NCI-H187 (cell line): ENCODE measurements at places on chromosomes 3 and 15.

- DNase-seq, result no peak
Measured at GRCh38 chr3:158912621-158913020, 110.8 kb downstream of the MFSD1 start.

DNA sequence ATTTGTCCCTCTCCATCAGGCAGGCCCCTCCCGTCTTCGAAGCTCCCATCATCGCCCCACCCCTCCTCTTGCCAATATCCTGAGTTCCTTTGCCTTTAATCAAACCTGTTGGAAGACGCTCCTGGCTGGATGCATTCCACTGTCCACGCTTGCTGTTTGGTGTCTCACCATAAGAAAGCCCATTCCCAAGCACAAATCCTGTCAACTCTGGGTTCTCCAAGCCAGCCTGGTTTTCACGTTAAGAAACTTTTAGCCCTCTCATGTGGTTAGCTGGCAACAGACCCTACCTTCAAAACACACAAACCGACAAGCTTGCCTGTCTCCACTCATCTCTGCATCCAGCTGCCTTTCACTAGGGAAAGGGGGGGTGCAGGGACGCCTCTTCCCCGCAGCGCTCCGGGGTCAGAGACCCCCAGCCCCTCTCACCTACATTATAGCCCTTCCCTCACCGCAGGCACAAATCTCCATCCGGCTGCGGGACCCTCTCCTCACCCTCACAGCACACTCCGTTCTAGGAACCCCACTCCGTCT, 1.1 kb downstream of the GORASP1 start:
- DNase-seq, result no peak

- DNase-seq, result no peak
Measured at GRCh38 chr3:11435440-11436165, 163.4 kb downstream of the ATG7 start.

- no peak for DNase-seq
Measured at GRCh38 chr3:117844676-117845075, 1135.1 kb downstream of the TUSC7 start.

GRCh38 chr15:43225201-43225949, 4.6 kb upstream of the EPB42 start:
- DNase-seq, result no peak

GRCh38 chr15:77143616-77144015, 72.7 kb upstream of the TSPAN3 start:
- no peak for DNase-seq

- no peak for DNase-seq
Measured at GRCh38 chr3:41933154-41933676, 28.7 kb downstream of the ULK4 start.

GRCh38 chr15:51816611-51817010, 12.8 kb upstream of the TMOD3 start:
- no peak for DNase-seq

DNA sequence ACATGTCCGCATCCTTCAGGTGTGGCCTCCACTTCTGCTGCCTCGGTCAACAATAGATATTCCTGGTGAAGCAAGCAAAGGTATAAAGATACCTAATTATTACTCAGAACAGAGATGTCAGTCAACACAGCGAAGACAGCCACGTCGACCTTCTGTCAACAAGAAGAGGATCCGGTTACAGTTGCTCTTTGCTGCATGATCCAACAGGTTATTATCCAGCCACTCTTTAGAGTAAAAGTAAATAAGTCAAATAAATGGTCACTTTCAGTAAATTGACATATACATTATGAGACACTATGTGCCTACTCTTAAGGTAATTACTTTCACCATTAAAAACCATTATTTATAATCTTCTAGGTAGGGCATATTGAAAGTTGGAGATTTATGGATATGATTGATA, 356.8 kb upstream of the ATP11B start:
- peak; percentile 37 for DNase-seq

- DNase-seq, result no peak
Measured at GRCh38 chr3:32644380-32644779, 40.6 kb upstream of the CNOT10 start.

GRCh38 chr3:27607370-27607769, 114.8 kb downstream of the EOMES start:
- no peak for DNase-seq

DNA sequence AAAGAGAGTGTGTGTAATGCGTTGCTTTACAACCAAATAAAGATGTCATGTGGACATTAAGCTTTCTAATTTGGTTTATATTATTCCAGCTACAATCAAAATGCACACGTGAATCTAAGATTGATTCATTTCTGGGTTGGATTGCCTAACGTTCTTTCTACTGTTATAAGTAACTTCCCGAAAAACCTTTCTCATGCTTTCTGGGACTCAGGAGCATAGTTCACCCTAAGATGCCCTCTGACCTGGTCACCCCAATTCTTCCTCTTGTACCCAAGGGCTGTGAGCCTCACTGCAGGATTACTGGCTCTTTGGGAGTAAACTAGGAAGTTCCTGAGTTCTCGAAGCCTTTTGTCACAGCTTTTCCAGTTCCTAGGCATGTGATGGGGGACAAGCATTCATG, 12.7 kb upstream of the LMCD1 start:
- no peak for DNase-seq

DNA sequence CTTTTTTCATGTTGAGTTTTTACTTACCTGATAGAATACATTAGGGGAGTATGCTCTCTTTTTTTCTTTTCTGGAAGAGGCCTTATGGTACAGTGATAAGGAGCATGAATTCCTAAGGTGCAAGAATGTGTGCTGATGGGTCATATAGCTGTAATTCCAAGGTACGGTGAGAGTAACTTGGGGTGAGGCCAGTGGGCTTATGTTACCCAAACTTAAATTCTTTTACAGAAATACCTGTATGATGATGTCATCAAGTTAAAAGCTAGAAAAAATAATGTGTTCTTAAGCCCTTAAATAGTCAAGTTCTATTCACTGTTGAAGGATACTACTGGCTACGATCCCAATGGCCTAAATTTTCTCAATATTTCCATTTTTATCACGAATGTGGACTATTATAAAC, 111.2 kb downstream of the GMPS start:
- DNase-seq, result no peak

GRCh38 chr3:117489663-117490079, 780.1 kb downstream of the TUSC7 start:
- DNase-seq, result no peak

- no peak for DNase-seq
Measured at GRCh38 chr3:178056868-178057267, 479.4 kb upstream of the KCNMB2 start.

DNA sequence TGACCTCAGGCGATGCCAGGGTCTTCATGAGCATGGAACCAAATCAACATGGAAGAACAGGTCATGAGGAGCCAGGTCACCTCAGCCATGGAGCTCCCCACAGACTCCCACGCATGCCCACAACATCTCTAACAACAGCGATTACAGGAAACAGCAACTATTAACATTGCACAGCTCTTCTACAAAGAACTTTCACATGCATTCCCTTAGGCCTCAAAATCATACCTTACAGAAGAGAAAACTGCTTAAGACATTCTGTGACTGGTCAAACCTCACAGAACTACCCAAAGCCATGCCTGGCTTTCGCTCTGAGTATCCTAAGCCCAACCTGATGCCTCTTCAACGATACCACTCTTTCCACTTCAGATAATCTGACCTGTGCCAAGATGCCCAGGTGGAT, 117.8 kb downstream of the OXNAD1 start:
- DNase-seq, result no peak

DNA sequence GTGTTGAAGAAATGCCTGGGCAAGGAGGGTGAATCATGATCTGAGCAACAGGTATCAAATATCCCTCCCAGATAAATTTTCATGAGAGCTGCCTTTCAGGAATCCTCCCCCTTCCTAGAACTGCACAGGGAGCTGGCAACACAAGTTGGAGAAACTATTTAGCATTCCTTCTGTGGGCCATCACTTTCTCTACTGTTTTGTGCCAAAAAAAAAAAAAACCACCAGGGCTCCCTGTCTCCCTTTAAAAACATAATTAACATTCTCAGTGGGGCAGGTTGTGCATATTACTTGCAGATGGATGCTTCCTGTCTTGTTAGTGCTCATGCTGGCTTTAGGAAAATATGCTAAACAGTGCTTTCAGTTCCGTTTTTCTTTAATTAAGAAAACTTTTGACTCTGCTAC, 234.9 kb upstream of the LMCD1 start:
- DNase-seq, result no peak

DNA sequence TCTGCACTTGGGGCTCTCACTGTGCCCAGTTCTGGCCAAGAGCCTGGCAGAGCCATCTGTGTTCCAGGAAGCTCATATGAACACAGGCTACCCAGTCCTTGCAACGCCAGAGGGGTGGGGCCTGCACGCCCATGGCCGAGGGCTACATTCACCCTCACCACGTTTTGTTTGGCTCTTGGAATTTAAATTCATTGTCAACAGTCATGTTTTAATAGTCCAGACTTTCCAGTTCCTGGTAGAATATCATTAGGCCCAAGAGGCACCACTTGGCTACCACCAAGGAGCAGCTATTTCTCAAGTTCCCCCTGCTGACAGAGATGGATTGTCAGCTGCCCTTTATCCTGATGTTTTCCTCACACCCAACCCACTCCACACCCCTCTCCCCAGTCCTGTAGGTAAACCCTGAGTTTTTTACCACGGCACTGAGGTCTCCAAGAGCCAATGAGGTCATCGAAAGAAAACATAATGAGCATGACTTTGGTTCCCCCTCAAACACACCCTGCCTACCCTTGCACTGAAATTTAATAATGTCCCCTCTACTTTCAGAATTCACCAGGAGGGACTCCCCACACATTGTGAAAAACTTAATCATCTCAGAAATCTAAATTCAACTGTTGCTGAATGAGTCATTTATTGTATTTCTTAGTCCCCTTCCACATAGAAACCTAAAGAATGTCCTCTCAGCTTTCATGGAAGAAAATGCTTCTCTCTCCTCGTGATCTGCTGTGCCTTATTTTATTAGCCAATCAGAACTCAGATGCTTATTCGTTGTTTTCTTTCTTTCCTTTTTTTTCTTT, 125.1 kb downstream of the SHQ1 start:
- no peak for DNase-seq

- DNase-seq, result no peak
Measured at GRCh38 chr3:11134794-11135193, 19.5 kb upstream of the HRH1 start.

- no peak for DNase-seq
Measured at GRCh38 chr3:106302451-106303221, 433.8 kb upstream of the CBLB start.

- DNase-seq, result no peak
Measured at GRCh38 chr3:30469133-30469532, 137.3 kb upstream of the TGFBR2 start.

DNA sequence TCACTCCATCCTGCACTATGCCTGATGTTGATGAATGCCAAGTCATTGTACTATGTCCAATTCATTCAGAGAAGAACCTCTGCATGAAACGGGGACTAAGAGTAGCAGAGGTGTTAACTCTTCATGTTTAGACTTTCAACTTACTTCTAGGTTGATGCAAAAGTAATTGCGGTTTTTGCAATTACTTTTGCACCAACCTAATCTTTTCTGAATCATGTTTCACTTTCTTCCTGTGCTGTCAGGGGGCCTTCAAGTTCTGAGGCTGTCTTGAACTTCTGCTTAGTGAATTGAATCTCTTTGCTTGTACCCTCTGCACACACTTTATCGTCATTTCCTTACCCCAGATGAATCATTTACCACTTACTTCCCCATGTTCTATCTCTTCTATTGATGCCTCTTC, 636.2 kb downstream of the NAALADL2 start:
- DNase-seq, result no peak

DNA sequence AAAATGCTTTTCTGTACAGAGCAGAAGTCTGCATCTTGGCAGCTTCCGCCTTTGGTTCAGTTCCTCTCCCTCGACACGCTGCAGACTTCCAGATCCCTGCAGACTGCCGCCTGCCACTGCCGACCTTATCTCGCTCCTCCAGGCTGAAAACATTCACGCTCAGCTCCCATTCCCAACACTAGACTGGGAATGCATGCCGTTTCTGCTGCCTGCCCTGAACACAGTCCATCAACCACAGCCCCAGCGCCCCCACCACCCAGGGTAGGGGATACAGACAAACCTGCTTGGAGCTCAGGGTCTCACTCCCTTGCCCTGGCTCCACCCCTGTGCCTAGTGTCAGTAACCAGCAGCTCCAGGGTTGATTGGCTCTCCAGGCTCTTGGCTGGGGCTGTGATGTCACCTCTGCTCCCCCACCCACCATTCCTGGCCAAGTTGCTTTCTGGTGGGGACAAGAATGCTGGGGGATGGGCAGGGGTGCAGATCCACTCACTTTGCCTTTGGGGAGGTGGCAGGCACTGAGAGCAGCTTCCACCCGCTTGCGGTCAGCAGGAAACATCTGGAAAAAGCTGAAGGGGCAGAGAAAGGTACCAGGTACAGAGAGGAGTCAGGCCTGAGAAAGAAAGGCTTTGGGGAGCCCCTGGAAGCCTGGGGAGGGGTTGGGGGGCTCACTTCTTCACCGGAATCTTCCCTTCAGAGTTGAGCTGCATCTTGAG, 6.1 kb downstream of the PLCB2 start:
- DNase-seq, result no peak

DNA sequence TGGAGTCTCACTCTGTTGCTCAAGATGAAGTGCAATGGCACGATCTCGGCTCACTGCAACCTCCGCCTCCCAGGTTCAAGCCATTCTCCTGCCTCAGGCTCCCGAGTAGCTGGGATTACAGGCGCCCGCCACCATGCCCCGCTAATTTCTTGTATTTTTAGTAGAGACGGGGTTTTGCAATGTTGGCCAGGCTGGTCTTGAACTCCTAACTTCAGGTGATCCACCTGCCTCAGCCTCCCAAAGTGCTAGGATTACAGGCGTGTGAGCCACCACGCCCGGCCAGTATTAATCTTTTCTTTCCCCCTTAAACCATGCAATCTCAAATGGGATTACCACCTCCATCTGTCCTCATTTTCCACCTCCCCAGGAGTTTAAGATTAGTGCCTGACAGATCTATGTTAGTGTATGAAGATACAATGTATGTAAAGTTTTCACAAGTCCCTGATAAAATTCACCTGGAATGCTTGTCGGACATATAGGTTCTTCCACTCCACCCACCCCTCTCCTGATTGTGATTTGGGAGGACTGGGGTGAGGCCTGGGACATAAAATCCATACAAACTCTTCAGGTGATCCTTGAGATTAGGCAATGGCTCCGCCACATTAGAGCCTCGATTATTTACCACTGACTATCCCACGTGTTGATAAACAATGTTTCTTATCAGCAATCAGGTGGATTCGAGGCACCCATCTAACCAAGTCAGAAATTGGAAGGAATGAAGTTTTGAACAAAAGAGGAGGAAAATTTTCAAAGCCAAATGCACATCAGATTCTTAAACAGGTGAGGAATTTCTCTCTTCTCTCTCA, 1.2 kb downstream of the PARL start:
- DNase-seq, result no peak

- no peak for DNase-seq
Measured at GRCh38 chr3:36696799-36697198, 67.6 kb downstream of the DCLK3 start.

DNA sequence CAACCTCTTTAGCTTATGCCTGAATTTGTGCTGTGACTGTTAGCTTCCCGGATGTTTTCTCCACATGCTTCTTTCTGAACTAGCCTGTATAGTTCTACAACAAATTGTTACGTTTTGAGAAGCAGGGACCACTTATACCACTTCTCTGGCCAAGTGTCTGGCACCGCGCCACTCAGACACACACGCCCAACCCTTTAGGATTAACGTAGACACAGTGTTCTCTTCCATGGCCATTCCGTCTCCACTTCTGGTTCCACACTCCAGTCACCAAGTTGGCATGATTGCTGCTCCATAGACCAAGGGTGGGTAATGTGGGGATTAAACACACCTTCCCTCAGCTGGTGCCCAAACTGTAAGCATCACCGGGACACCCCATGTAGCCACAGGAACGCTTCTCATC, 755 bp upstream of the TMEM108 start:
- DNase-seq, result peak; percentile 69

GRCh38 chr3:160027541-160028195, 39.0 kb downstream of the IL12A start:
- no peak for DNase-seq
